ENCODE measurements at places on chromosomes 11 and 22.
A peak's percentile ranks its signal among the peaks of the same experiment; 100 is the strongest.

DNA sequence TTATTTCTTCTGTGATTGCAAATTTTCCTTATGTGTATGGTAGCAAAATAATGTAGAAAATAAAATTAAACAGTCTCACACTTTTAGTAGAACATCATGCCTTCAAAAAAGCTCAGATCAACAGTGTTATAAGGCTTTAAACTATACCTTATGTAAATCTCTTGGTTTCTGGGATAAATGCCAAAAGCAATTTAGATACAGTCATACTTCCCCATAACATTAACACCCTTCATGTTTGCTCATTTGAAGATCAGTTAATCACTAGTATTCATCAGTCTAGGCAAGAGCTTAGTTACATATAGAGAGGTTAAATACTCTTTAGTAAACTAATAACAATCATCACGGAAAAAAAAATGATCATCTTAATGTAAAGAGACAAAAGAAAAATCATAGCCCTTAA, 421.8 kb upstream of the ANO3 start:
- DNase-seq: no peak

DNA sequence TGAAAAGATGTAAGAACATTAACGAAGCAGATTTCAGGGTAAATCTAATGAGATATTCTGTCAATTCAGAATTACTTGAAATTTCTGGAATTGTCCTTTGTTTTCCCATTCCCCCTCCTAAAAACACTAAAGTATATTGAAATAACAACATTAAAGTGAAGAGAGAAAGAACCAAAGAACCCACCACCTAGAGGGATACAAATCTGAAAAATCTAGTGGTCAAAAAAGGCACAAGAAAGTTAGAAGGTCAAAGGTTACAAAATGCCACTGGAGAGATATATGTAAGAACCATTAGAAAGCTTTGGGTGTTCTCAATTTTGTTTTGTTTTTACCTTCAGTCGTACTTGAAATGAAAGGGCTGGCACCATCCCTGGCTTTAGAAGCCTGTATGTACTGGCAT, 57.9 kb downstream of the DENND5A start:
- DNase-seq: no peak

DNA sequence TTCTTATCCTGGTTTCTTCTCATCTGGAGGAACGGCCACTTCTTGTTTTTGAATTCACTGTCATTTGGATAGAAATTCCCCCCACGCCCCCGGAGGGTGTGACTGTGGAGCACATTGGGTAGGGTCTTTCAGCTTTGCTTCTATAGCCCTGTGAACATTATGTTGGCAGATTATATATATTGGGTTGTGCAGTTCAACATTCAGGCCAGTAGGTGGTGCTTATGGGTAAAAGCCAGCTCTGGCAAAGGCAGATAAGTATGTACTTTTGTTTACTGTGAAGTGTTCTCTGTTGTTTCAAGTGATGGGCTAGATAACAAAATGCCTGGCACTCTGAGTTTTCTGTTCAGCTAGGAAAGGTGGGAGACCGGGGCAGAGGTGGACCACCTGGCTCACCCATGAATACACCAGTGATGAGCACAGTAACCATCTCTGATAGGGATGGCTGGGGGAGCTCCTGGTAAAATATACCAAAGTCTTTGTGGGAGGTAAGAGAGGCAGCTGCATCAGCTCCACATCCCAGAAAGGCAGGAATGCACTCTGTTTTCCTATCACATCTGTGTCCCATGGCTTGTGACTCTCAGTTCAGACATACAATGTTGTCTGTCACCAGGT, 1348.2 kb upstream of the RAG2 start:
- peak; percentile 24 for DNase-seq

DNA sequence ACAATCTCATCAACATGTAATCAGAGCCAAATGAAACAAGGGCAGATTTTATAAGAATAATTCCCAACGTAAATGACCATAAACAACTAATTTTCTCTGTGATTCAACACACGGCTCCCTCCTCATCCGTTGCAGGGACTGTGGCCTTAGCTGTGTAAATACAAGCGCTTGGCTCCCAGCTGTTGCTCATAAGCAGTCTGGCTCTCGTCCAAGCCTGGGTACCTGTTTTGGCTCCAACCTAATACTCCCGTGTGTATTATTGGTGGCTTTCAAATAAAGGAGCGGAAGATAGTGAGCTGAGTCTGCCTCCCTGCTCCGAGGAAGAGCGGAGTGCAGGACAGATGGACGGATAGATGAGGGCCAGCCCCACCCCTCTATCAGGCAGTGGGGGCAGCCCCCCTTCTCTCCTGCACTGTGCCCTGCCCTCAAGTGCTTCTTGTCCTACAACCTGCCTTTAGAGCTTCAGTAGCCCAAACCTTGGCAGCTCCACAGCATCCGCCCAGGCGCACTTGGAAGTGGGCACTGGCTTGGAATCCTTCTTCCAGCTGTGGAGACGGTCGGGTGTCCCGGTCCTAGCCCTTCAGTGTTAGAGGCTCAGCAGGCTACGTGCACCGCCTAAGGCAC, 670.9 kb downstream of the BRD1 start:
- DNase-seq: no peak

DNA sequence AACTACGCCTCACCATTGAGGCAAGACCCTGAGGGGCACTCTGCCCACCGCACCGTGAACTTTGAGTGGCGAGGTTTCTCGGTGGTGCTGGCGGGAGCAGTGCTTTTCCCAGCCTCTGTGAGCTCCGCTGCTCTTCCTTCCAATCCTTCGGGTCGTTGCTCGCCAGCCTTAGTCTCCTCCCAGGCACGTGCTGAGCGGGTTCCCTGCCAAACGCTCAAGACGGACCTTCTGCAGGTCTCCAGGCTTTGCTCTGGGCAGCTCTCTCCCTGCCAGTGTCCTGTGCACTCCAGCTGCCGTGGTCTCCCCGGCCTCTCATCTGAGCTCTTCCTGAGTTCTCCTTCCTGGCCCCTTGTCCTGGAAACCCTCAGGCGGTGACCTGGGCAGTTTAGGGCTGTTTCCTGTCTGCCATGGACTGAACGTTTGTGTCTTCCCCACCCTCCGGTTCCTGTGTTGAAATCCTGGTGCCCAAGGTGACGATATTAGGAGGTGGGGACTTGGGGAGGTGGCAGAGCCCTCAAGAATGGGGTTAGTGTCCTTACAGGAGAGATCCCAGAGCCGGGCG, 11.2 kb upstream of the MUC6 start:
- DNase-seq: no peak

- DNase-seq: no peak
Observed at GRCh38 chr22:47395481-47395880, 633.0 kb downstream of the TBC1D22A start.

DNA sequence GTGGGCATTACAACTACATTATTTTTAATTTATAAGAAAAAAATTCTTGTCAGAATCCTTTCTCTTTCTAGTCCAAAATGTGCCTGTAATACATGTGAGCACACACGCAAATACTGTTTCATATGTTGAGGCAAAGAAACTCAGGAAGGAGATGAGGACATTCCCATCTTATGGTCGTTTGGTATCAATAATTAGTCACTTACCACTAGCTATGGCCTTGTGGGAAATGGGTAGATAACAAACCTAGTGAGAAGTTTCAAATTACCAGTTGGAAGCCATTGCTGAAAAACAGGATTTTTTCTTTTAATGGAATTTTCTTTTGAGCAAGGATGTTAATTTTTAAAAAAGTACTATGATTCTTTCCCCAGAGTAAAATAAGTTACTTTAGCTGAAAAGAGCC, 25.7 kb downstream of the AMOTL1 start:
- DNase-seq: no peak

- DNase-seq: no peak
Observed at GRCh38 chr11:122165607-122166371, 49.8 kb upstream of the BLID start.

DNA sequence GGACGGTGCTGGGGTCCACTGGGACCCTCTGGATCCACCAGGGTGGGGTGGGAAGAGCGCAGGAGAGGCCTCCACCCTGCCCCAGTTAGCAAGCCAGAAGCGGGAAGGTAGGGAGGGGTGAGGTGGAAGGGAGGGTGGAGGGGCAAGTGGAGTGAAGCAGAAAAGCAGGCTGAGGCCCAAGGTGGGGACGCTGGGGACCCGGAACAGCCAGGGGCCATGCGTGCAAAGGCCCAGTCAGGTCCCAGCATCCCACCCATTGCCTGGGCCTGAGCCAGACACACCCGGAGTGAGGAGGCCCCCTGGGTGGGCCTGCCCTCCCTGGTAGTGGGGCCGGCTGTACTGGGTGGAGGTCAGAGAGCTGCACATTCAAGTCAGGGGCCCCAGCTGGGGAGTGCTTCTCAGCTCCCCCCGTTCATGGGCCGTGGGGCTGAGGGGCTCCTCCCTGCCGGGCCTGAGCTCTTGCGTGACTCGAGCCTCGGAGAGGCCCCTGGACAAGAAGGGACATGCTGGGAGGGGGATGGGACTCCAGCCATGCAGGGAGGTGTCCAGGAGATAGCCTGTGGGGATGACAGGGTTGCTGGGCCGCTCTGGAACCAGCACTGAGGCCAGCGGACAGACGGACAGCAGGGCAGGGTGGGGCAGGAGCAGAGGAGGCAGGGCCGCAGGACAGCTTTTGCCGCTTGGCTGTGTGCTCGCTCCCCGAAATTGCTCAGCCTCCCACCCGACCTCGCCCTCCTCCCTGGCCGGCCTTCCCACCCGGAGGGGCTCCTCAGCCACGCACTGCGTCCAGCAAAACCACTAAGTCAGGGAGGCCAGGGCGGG, 7.7 kb downstream of the TNNT3 start:
- no peak for DNase-seq

GRCh38 chr11:107043242-107044006, 25.1 kb upstream of the GUCY1A2 start:
- DNase-seq: no peak
